ENCODE measurements at places on chromosomes 1 and 21. TPM values are rescaled to one million over a fixed set of nuclear protein-coding genes. Genes with fewer than 3 reads are reported as not detected.

DNA sequence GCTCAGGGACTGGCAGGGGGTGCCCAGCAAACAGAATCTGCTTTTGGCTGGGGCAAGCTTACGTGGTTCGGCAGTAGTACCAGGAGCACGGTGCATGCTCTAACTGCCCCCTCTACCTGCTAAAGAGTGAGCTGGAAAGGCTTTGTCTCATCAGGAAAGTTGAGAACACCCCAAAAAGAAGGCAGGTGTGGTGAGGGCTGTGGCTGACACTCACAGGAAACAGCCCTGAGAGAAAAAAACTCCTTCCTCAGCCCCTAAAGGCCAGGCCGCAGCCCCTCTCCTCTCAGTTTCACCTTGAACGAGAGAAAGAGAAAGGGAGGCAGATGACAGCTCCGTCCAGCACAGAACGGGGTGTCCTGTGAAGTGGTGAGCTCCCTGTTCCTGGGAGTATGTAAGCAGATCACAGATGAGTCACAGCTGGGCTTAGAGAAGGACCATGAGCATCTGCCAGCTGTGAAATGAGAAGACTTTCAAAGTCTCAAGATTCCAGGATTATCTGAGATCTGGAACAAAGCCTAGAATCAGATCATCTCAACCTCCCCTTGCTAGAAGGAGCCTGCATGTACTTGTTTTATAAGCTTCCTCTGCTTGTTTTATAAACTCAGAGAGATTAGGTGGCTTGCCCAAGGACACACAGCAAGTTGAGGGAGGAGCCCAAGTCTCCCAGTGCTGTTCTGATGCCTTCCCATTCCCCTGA is 13.4 kb downstream of the LAPTM5 start:
- peak; percentile 54 for DNase-seq

- DNase-seq: peak; percentile 73
These were observed 13.5 kb upstream of the NEXN start for GRCh38 chr1:77874804-77875445.

The CDC7 gene
- total RNA-seq: 4.1 TPM

- DNase-seq: no peak
These were observed 453.7 kb upstream of the RUNX1 start for GRCh38 chr21:35502821-35503220.

- no peak for DNase-seq
These were observed 12.1 kb upstream of the GBP6 start for GRCh38 chr1:89351597-89352311.

- DNase-seq: peak; percentile 47
These were observed 14.8 kb downstream of the ALX3 start for GRCh38 chr1:110055493-110056284.

DNA sequence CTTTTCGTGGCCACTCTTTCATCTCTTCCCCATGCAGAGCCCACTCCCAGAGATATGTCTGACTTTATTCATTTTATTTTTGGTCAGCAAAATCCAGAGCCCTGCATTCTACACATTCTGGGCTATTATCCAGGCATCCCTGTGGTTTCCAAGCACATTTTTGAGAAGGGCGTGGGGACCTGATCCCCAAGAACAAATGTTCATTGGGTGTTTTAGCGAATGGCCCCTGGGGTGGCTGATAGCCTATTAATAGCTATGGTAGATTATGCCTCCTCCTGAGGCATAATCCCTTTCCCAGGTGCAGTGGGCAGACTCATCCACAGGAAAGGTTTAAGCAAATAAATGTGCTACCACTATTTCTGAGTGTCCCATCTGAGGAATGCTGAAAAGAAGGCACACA is 511.8 kb upstream of the USP24 start:
- DNase-seq: peak; percentile 47

GRCh38 chr1:92356956-92357355 is 58.1 kb downstream of the RPAP2 start:
- peak; percentile 61 for DNase-seq

DNA sequence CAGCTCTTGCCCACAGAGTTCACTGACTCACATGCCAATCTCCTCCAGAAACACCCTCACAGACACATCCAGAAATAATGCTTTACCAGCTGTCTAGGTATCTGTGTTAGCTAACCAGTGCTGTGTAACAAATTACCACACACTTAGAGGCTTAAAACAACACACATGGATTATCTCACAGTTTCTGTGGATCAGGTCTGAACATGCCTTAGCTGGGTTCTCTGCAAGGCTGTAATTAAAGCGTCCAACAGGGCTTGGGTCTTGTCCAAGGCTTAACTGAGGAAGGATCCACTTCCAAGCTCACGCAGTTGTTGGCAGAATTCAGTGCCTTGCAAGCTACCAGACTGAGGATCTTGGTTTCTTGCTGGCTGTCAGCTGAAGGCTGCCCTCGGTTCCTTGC is 92.5 kb upstream of the RGS4 start:
- DNase-seq: peak; percentile 84

The CELA3A gene
- total RNA-seq: not detected

DNA sequence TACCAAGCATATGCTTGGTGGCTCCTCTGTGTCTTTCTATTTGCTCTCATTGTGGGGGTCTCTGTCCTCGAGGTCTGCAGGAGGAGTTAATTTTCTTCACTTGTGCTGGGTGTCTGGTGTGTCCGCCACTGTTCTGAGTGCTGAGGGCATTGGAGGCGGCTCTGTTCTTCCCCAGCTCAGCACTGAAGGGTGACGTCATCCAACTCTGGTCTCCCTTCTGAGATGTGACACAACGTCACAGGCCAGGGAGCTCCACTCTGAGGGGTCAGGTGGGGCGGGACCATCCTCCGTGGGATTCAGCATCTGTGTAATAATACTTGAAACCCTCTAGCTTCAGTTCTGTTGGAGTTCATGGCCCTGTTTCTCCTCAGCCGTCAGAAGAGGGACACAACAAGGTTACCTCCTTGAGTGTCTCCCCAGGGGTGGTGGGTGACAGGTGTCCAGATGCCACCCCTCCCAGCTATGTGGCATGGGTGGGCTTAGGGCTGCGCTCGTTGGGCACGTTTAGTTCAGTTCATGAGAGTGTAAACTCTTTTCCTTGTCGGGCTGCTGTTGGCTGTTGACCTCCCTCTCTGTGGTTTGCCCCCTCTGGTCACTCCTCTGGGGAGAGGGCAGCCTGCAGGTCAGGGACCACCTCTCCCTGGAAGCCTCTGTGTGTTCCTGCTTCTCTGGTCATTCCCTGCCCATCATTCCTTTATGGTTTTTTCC is 3.1 kb downstream of the IBA57 start:
- no peak for DNase-seq

GRCh38 chr1:89999628-90000027 is 4.7 kb downstream of the ZNF326 start:
- DNase-seq: no peak

DNA sequence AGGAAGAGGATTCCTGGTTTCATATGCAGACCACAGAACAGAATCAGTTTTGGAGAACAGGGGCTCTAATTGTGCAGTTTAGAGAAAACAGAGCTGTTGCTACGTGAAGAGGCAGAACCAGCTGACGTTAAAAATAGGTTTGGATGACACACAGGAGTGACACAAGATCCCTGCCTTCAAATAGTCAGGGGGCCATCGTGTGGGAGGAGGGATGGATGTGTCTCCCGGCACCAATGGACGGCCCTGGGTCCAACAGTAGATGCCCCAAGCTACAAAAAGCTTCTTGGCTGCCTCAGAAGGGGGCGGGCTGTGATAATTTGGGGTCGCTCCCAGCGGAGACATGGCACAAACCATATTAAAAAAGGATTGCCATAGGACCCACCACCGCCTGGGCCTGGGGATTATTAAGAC is 87.8 kb downstream of the MRPL37 start:
- DNase-seq: no peak

- no peak for DNase-seq
These were observed 33.2 kb downstream of the SSBP3 start for GRCh38 chr1:54372978-54373377.

- no peak for DNase-seq
These were observed 93.9 kb downstream of the DAB1 start for GRCh38 chr1:57329937-57330336.

GRCh38 chr1:186255266-186255665 is 119.8 kb downstream of the TPR start:
- DNase-seq: no peak

DNA sequence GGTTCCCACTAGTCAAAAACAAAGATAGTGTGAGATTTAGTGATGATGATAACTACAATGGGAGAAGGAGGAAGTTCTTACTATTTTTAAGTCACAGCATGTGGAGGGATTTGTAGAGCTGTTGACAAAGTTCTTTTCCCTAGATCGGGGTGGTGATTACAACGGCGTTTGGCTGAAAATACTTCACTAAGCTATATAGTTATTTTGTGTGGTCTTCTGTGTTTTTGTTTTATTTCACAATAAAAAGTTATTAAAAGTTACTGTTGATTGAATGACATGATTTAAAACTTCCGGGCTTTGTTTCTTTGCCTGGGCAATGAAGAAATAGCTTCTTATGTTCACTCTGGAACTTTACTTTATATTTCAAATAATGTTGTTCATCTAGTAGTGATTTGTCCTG is 47.3 kb upstream of the SSX2IP start:
- DNase-seq: no peak

- DNase-seq: no peak
These were observed 472.6 kb upstream of the DEPDC1 start for GRCh38 chr1:68969441-68969840.

The HRNR gene
- total RNA-seq: not detected

GRCh38 chr1:214332946-214333798 is 52.2 kb downstream of the SMYD2 start:
- no peak for DNase-seq

GRCh38 chr21:29875036-29875716 is 64.6 kb downstream of the GRIK1 start:
- DNase-seq: no peak

The CAPN8 gene
- total RNA-seq: 5.2 TPM

GRCh38 chr1:94875794-94876193 is 51.1 kb downstream of the CNN3 start:
- DNase-seq: peak; percentile 88

GRCh38 chr1:165674599-165674998 is 23.8 kb downstream of the ALDH9A1 start:
- DNase-seq: no peak

DNA sequence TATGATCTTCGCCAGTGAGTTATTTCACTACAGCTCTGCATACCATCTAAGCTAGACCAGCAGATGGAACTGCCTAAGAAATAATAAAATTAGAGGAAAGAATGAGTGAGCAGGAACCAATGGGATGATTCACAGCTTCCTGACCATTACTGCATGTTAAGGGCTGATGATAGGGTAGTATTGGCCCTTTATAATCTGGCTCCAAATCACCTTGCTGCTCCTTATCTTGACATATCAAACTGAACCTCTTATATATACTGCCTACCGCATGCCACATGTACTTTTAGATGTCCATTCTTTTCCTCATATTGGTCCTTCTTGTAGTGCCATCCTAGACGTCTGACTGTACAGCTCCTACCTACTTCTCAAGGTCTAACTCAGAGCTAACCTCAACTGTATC is 524.4 kb downstream of the DPYD start:
- no peak for DNase-seq

The CGN gene
- 2.0 TPM for total RNA-seq

DNA sequence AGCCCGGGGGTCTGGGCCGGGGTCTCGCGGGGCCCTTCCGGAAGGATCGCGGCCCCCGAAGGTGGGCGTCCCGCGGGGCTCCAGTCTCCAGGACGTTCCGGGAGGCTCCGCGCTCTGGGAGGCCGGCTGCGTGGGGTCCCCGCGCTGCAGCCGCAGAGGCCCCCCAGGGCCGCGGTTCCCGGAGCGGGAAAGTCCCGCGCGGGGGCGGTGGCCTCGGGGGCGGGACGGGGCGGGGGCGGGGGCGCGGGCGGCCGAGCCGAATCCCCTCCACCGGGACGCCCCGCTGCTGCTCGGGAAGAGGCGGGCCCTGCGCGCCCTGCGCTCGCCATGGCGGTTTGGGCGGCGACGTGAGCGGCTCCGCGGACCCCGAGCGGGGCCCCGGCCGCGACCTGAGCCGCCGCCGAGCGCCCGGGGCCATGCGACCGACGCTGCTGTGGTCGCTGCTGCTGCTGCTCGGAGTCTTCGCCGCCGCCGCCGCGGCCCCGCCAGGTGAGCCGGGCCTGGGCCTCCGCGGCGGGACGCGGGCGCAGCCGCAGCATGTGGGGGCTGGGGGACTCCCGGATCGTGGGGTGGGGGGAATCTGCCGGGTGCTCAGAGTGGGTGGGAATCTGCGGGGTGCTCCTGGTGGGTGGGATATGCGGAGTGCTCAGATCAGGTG is at the start of gene IFNGR2:
TSS of gene IFNGR2 (plus strand) at position 286 of the 658 bp plus-strand sequence. CDS start at position 417, 131 bp downstream.
- peak; percentile 24 for DNase-seq

DNA sequence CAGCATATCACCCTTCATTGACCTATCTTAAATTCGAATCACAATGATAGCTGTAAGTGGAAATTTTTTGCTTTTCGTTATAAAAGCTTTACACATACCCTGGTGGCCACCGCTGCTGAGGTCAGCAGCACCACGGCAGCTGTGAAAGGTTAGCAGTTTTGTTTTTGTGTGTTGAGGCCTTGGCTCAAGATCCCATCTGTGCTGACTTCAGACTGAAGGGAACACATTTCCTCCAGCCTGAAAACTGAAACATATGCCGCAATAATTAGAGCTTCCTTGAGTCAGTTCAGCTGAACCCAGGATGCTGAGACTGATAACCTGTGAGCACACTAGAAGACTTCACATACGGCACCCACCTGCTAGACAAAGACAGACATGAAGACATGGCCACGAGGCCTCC is 103.0 kb downstream of the SMYD3 start:
- no peak for DNase-seq

- peak; percentile 30 for DNase-seq
These were observed 51.0 kb downstream of the SMYD2 start for GRCh38 chr1:214331827-214332423.

GRCh38 chr1:917466-918091 is 6.1 kb upstream of the SAMD11 start:
- DNase-seq: no peak

The LGR6 gene
- total RNA-seq: 0.50 TPM

The KLHDC9 gene
- total RNA-seq: 2.4 TPM

The TAS1R1 gene
- total RNA-seq: 0.09 TPM

The TAS1R2 gene
- under 0.01 TPM for total RNA-seq

GRCh38 chr21:40176724-40177123 is 309.5 kb downstream of the PCP4 start:
- DNase-seq: no peak

DNA sequence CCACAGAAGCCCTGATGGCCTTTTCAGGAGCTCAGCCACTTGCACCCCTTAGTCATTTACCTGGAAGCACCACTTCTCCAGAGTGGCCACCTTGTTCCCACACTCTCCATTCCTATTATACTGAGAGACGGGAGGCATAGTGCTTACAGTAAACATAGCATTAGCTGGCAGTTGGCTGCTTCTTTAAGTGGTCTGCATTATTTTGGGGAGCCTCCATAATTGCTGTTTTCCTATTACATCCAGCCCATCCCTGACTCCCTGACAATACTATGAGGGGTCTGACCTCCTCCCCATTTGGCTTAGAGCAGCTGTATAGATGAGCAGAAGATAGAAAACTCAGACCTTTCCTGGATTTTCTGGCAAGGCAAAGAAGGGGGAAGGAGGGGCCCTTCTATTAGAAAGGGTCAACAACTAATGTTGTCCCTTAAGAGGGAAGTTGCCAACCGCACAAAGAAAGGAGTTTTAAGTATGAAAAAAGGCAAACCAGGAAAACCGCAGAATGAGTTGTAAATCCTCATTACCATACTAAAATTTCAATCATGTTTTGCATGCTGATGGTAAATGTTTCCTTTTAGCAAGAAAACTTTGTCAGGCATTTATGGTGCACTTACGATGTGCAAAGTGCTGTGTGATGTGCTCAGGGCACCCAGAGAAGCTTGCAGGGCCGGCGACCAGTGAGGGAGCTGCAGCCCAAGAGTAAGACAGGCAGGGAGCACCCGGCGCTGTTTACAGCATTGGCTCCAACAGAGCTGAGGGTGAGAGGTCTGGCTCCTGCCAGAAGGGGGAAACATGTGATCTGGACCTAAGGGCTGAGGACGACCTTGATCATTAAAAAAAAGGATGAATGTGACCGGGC is 167.3 kb downstream of the ZZZ3 start:
- DNase-seq: no peak

- DNase-seq: peak; percentile 76
These were observed 123.2 kb downstream of the NR5A2 start for GRCh38 chr1:200150721-200151120.

All from mammary epithelial cell (primary cell).